ENCODE measurements at places on chromosomes 7 and 10.

GRCh38 chr10:72048450-72049124 is 39.8 kb downstream of the SPOCK2 start:
- peak; percentile 79 for DNase-seq

DNA sequence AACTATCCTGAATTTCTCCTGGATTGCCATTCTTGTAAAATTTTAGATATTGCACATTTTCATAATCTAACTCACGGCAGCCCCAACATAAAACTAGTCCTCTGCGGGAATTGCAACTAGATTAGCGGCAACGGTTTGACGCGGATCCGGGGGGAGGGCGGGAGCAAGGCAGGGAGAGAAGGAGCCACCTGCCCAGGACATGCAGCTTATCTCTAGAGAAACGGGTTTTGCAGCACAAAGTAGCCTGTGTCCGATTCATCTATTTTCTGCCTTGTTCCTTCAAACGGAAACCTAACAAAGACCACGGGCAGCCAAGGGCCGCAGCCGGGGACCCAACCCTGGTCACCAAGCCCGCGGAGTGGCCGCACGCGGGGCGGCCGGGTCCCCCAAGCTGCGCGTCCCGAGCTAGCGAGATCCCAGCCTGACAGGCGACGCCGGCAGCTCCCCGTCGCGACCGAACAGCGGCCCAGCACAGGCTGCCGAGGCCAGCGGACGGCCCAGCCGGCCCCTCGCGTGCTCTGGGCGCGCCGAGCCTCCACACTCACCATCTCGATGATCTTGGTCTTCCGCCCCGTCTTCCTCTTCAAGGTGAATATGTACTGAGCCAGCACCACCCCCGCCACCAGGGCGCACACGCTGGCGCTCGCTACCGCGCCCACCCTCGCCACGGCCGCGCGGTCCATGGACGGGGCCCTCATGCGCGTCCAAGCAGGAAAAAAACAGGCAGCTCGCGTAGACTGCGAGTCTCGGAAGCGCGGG is at the start of gene NT5C3A:
TSS of gene NT5C3A (minus strand) at position 754 of the 759 bp plus-strand sequence. CDS start at position 683, 71 bp downstream.
- peak; percentile 10 for DNase-seq

DNA sequence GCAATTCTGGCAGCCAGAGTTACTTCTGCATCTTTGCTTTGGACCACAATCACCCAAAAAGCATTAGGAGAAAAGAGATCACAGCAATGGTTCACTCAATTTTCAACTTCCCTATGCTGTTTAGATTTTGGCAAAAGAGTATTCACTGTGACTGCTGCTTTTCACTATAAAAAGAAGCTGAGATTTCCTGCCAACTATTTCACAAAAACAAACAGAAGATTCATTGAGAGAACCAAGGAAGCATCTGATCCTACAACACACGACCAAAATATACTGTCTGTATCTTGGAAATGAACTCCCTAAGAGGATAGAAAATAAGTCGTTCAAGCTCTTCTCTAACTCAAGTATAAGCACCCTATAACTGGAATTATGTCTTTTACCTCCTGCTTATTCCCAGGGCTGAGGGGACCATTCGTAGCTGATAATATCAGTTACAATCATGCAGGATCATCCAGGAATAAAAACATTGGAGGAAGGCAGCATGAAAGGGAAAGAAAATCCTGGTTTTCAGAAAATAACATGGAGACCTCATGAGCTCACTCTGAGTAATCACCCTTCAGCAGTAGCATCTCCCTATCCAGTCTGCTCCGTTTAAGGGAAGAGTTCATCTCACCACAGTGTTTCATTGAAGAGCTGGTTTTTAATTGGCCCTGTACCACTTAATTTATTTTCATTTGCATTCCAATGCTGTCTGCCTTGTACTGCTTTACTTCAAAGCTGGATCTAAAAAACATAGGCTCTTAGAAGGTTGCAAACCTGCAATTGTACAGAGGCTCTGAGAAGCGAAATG is 256.2 kb downstream of the PAXIP1 start:
- DNase-seq, result no peak

DNA sequence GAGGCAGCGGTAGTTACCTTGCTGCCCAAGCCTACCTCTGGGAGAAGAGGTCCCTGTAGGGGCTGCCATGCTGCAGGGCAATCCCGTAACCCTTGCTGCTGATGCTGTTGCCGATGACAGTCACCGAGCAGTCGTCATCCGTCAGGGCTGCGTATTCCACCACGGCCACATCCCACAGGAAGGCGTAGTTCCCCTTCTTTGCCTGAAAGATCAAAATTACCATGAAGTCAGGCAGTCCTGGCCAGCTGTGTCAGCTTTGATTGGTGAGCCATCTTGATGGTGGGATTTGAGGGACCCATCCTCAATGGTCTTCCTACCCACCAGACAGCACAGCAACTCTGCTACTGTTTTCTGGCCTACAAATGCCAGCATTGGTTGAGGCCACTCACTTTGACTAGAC is 746.8 kb downstream of the GRID1 start:
- DNase-seq, result no peak

DNA sequence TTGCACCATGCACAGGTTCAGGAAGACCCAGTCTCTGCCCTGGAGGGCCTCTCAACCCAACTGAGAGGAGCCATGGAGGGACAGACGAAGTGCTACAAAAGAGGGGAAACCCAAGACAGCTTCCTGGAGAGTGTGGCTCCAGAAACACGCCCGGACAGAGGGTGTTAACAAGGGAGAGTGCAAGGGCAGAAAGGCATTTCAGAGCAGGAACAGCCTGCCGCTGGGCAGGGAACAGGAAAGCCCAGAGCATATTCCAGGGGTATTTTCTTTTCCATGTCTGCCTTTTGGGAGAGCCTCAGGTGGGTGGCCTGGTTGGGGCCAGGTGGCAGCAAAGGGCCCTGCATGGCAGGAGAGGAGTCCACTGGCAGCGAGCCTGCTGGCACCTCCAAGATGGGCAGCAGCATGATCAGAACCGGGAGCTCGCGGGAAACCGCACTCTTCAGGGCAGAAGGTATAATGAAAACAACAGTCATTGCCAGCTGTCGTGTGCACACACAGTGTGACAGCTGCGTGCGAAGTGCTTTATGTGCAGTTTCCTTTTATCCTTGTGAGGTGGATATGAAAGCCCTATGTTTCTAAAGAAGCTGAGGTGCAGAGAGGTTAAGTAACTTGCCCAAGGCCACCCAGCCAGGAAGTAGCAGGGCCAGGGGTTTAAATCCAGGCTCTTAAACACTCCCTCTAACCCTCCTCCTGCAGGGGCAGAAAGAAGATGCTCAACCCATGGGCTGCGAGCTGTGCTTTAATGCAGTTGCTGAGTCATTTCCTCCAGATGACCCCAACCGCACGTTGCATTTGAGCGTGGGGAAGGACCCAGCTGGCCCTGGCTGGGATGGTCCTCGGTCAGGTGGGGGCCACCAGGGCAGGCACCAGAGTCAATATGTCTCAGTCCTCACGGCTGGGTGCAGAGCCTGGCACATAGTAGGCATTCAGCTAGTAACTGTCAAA is 128.6 kb downstream of the OAT start:
- DNase-seq, result no peak

DNA sequence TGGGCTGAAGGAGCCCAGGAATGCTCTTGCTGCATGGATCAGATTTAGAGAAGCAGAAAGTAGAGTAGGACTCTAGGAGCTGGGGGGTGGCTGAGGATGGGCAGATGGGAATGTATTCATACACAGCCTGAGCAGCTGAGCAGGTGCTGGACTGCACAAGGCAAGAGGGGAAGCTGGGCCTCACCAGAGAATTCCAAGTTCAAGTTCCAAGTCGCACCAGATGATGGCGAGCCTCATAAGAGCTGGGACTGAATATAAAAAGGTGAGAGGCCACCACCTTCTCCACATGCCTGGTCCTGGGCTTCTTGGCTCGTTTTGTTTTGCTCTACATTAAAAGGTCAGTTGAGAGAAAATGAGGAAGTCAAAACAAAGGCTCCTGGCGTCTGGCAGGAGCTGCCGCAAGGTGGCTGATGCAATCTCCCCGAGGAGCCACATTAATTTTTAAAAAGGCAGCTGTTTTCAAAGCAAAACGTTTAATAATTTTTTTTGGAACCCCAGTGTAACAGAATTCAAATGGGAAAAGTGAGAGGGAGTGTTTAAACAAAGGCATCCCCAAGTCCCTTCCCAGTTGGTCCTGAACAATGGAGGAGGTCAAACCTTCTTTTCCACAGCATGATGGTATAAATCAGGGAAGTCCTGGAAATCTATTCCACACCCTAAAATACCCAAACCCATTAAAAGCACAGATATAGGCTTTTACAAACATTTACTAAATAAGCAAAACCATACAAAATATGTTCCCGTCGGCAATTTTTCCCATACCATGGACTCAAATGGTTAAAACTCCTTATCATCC is 9.5 kb downstream of the CYREN start:
- no peak for DNase-seq

- DNase-seq, result no peak
Measured at GRCh38 chr10:33483816-33484190, 149.3 kb upstream of the NRP1 start.

DNA sequence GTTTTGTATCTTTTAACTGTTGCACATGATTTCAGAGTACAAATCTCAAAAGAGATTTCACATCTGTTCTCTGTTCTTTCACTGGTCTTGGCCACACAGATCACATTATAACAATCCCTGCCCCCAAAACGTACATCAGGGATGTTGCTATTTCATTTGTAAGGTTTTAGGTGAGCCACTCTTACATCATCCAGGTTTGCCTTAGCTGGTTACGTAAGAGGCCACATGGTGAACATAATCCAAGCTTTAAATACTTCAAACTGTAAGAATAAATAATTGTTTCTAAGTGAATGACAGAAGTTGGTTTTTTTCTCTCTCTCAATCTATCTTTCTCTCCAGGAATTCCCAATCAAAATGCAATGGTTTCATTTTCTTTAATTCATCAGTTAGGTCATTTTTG is 245.9 kb upstream of the HGF start:
- DNase-seq, result no peak

DNA sequence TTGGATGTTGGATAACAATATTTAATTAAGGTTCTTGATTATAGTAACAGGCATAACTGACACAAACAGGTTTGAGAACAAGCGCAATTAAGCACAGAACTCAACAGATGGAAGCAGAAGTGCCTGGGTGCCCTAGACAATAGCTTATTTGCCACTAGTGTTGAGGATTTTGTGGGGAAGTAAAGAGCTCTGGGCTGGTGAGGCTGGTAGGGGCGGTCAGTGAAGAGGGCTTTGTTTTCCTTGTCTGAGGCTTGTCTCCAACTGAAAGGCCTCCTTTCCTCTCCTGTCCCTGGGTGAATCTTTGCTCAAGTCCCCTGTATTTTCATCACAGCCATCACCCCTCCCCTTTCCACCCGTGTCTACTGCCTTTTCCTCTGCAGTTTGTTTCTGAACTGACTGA is 104.6 kb downstream of the KAT6B start:
- no peak for DNase-seq

DNA sequence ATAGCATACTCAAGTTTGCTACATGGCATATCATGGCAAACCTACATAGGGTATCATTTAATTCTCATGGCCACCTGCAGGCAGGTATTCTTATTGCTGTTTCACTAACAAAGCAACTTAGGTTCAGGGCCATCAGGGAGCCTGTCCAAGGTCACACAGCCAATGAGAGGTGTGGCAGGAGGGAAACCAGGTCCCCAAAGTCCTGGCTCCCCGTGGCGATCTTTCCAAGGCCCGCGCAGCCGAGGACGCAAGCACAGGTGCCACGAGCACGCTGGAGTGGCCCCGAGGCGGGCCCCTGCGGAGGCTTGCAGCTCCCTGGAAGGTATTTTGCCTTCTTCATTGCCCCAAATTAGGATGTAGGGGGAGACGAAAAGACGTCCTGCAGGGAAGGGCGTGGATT is 20.8 kb downstream of the PRKAG2 start:
- DNase-seq, result no peak

GRCh38 chr10:43383204-43383971 is 12.0 kb downstream of the FXYD4 start:
- DNase-seq, result no peak

- no peak for DNase-seq
Measured at GRCh38 chr10:72574636-72575035, 51.2 kb downstream of the MICU1 start.

GRCh38 chr10:75649466-75649865 is 218.0 kb downstream of the LRMDA start:
- no peak for DNase-seq

- DNase-seq, result no peak
Measured at GRCh38 chr7:34143402-34143801, 238.1 kb downstream of the BMPER start.

- no peak for DNase-seq
Measured at GRCh38 chr7:405489-406211, 114.0 kb downstream of the PDGFA start.

- DNase-seq, result no peak
Measured at GRCh38 chr10:95818010-95818409, 62.0 kb downstream of the ENTPD1 start.

GRCh38 chr10:117214401-117214800 is 17.1 kb downstream of the KCNK18 start:
- no peak for DNase-seq

GRCh38 chr7:104963991-104964385 is 50.0 kb upstream of the KMT2E start:
- no peak for DNase-seq

GRCh38 chr7:3592401-3593134 is 291.5 kb downstream of the SDK1 start:
- DNase-seq, result no peak

DNA sequence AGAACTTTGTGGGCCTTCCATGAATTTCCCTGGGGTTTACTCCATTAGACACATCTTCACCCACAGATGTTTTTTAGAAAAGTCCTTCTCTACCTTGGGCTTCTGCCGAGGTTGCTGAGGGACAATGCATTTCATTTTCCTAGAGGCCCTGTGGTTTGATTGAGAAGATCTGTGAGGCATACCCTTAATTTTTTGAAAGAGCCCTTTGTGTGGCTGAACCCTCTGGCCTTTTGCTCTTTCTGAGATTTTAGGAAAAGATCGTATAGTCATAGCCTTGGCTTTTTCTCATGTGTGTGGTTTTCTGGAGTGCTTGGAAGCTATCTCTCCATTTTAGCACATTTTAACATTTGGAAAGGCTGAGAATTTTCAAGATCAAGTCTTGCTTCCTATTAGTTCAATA is 119.8 kb upstream of the LYZL1 start:
- DNase-seq, result no peak

DNA sequence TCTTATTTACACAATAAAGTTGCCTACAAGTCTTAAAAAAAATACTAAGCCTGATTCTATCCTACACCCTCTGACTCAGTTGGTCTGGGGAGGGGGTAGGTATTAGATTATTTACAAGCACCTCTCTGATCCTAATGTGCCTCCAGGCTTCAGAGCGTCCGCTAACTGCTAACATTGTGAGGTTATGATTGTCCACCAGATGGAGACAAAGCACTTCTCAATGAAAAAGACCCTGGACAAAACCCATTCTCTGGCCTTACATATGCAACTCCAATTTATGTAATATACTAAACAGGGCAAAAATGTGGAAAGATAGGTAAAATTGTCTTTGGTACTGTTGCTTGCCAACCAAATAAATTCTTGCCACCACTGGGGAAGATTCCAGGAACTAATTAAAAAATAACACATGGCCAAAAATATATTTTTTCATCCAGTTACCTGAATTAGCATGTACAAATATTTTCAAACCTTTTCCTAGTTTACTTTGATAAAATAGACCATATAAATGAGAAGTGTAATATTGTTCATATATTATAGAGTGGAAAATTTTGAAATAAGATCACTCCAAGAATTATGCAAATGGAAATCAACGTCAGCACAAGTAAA is 92.4 kb downstream of the KIF20B start:
- no peak for DNase-seq

All from stimulated activated CD4-positive, alpha-beta T cell treated with anti-CD3 and anti-CD28 coated beads, Interleukin-15, amount 100 ng/mL, for 1 hour (primary cell).